Right renal cortex interstitium (tissue), 3 donors: ENCODE measurements at places on chromosomes 6 and 20. TPM values are rescaled to one million over a fixed set of nuclear protein-coding genes. Genes with fewer than 3 reads are reported as not detected.

The HLA-DQB2 gene
- not detected for polyA plus RNA-seq

The SNAP91 gene
- 0.57 TPM for polyA plus RNA-seq

GRCh38 chr20:42295592-42295991, 677.4 kb upstream of the CHD6 start:
- DNase-seq = no peak

DNA sequence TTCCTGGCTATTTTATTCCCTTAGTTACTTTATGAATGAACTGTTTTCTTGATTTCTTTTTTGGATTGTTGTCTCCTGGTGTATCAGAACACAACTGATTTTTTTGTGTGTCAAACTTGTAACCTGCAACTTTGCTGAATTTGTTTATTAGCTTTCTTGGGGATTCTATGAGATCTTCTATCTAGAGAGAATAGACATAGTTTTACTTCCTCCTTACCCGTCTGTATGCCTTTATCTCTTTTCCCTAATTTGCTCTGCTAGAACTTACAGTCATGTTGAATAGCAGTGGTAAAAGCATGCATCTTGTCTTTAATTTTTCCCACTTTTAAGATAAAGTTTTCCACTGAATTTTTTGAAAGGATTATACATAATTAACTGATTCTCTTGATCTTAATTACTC, 13.2 kb downstream of the RNF146 start:
- DNase-seq = no peak

DNA sequence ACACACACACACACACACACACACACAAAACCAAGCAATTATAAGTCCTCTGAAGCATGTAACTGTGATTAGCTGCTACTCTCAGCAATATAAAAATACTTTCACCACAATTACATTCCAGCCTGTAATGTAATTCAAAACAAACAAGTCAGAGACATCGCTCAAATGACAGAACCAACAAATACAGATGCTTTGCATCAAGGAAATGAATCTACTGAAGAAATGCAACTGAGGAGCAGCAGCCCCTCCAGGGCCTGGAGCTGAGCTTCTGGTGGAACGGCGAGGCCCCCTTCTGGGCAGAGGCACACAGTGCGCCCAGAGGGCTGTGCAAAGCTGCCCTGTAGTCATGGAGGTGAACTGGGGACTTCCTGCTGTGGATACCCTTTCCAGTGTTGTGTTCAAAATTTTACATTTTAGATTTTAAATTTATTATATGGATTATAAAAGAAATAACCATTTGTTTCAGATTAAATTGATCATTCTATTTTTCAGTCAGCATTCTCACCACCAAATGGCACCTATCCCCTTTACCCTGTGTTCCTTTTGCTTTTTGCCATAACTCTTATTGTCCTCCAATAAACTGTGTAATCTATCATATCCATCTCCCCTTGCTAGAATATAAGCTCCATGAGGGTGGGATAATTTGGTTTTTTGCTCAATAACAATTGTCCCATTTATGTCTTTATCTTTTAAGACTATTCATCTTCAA, 23.2 kb downstream of the ADAT2 start:
- peak; percentile 72 for DNase-seq

GRCh38 chr20:53215166-53215565, 243.0 kb downstream of the TSHZ2 start:
- no peak for DNase-seq

DNA sequence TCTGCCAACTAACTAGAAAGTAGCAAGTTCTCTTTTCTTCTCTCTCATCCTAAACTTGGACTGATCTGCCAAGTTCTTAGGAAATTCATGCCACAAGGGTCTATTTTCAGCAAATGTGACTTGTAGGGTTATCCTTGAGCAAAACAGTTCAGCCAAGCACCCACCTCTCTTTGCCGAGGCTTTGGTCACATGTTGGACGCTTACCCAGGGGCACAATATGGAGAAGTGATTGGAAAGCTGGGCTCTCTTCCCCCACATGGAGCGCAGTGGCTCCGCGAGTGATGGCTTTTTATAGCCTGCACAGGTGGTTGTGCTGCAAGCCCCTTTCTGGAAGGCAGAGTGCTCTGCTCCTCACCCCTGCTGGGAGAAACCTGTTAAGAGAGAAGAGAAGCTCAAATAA, 47.7 kb upstream of the FNDC1 start:
- DNase-seq = no peak

DNA sequence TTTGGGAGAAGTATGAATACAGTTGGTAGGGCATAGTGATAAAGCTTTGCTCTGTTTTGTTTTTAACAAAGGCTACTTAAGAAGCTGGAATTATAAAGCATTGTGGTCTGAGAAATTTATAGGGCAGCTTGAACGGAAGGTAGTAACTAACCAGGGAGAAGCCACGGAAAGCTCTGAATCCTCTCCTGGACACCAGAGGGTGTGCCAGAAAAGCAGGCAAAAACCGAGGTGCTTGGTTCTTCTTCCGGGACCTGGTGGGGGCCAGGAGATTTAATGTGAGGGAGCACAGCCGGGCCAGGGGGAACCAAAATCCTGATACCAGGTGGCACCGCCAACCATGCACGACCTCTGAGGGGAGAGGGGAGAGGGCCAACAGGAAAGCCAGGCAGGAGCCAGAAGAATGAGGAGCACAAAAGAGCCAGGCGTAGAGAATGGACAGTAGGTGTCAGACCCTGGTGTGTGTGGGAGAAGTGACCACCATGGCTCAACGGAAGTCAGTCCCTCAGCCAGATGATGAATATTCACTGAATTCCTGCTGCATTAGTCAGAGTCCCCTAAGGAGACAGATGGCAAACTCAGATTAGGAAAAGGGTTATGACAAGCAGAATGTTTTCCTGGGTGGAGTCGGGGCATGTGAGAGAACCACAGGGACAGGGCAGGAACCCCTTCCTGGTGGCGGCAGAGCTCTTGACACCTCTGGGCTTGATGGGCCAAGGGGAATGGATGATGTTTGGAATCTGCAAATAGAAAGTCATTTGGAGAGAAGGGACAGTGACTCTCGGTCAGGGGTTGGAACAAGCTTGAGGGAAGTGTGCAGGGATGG, 262.3 kb downstream of the ZNF217 start:
- no peak for DNase-seq

GRCh38 chr6:14817074-14817473, 428.8 kb upstream of the JARID2 start:
- no peak for DNase-seq
